HFFc6 (cell line): ENCODE measurements at places on chromosomes 6 and 20.
A peak's percentile ranks its signal among the peaks of the same experiment; 100 is the strongest.

DNA sequence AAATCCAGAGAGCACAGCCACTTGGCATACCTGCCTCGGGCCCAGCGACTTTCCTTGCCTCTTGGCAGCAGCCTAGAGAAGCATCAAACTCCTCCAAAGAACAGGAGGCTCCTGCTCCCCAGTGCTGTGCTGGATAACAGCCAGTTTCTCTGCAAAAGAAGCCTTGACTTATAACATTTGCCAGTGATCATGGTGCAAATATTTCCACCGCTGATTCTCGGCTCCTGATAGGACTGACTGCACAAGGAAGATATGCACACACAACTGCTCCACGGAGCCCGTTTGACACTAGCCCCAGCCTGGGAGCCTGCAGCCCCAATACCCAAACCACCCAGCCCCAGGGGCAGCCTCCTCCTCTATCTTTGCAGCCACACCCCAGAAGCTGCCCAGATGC lies 17.5 kb downstream of the ACSS1 start:
- peak; percentile 77 for DNase-seq

DNA sequence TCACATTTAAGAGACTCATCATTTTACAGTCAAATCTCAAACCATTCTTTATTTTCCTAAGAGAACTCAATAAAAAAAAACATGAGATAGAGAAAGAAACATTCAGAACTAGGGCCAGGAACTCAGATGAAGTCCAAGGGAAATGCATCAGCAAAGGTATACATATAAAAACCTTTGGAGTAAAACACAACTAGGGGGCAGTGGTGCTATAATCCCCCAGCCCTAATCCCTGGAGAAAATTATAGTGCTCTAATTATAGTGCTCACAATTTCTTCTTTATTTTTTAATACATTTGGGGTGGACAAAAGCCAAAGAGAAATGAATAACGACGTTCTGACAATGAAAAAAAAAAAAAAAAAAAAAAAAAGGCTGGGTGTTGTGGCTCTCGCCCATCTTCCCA lies 100.6 kb upstream of the EMILIN3 start:
- no peak for DNase-seq

- DNase-seq, result no peak
Measured at GRCh38 chr6:62367601-62368000, 81.6 kb upstream of the KHDRBS2 start.

DNA sequence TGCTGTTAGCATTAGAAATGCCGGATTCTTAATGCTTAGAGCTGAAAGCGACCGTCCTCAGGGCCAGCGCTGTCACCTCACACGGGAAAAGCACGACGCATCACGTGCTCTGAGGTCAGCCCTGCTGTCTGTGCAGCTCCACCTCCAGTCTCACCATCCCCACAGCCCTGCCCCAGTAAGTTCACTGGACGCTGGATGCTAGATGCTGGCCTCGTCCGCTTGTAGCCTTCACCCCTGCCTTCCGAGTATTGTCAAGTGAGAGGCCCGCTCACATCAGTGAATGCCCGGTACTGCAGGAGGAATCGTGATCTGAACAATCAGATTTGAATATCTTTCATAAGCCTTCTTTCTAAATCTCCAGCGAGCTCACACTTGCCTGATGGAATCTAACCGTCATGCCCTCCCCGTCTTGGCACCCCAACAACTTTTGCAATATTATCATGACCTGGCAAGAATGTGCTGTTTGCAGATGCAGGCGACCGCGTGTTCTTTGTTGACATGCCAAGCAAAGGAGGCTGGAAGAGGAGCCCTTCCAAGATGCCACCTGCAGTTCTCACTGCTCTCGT lies 64.9 kb downstream of the DLL1 start:
- DNase-seq, result no peak

DNA sequence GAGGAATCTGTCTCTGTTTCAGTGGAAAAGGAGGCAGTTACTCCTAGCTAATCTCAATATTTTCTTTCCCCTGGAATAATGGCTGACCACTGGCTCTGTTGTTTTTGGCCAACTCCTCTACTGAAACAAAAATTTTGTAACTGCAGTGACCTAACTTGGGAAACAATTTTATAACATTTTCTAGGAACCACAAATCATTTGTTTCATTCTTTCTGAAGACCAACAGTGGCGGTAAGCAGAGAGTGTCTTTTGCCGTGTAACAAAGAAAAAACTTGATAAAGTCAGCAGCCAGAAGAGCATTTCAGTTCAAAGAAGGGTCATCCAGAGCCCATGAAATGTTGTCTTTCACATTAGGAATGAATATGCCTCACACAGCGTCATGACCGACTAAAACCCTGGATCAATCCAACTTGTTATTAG lies 11.8 kb upstream of the BFSP1 start:
- peak; percentile 76 for DNase-seq

- DNase-seq, result no peak
Measured at GRCh38 chr6:74734901-74735300, 471.0 kb downstream of the COL12A1 start.

DNA sequence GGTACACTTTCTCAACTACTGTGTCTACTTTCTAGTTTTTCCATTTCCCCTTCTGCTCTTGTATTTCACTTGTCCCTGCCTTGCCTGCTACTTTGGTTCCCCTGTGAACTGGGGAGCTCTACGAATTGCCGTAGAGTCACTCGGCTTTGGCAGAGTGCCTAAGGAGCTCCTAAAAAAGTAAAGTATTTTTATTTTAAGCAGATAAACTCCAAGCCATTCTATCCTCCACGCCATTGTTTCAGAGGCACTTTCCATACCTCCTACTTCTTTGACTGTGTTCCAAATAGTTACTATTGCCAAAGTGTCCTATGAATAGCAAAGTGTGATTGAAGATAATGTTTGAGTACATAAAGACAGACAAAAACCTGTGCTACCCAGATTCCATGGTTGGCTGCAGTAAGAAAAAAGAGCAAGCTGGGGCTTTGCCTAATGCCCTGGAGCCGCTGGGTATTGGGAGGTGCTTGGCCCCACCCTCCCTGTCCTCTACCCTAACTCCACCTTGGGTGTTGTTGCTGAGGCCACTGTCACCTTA lies 5.1 kb upstream of the MBOAT1 start:
- DNase-seq, result no peak

DNA sequence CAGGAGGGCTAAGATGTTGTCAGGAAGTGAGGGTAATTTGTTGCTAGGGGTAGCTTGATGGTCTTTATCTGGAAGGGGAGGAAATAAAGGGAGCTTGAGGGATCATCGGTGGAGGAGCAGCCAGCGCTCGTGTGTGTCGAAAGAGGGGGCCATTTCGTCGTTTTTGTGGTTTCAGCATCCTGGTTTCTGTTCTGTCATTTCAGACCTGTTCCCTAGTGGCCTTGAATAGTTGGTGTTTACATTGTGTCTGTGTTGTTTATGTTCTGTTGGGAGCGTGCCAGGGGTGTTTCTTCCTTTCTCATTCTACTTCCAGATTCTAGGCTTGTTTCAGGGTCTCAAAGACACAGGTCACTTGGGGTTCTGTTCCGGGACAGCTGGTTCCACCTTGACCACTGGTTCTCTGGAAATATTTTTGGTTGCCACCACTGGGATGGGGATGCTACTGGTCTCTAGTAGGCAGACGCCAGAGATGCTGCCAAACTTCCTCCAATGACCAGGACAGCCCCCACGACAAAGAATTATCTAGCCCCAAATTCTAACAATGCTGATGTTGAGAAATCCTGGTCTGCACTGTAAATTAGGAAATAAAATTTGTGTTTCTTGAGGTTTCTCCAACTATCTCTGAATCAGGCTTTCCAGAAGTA lies 113.9 kb upstream of the NAA20 start:
- DNase-seq, result no peak
